ENCODE measurements at places on chromosomes 3 and 15.

- no peak for DNase-seq
Observed at GRCh38 chr3:147410526-147411237, 1.5 kb downstream of the ZIC1 start.

- no peak for DNase-seq
Observed at GRCh38 chr15:43966646-43967045, 139.8 kb downstream of the WDR76 start.

DNA sequence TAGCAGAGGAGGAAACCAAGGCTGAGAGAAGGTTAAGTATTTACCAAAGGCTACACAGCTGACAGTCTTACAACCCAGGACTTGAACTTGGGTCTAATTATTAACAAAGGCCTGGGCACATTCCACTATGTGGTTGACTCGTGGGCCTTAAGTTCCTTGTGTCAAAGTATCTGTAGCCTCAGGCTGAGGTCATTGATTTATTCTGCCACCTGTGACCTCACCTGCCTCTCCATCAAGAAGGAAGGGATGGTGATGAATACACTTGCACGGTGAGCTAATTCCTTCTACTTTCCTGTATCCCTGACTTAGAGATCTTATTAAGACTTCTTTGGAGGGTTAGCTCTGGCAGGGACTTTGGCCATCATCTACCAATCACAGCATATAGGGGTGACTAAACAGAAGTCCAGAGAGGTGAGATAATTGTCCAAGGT is 19.9 kb upstream of the LRRC58 start:
- no peak for DNase-seq

DNA sequence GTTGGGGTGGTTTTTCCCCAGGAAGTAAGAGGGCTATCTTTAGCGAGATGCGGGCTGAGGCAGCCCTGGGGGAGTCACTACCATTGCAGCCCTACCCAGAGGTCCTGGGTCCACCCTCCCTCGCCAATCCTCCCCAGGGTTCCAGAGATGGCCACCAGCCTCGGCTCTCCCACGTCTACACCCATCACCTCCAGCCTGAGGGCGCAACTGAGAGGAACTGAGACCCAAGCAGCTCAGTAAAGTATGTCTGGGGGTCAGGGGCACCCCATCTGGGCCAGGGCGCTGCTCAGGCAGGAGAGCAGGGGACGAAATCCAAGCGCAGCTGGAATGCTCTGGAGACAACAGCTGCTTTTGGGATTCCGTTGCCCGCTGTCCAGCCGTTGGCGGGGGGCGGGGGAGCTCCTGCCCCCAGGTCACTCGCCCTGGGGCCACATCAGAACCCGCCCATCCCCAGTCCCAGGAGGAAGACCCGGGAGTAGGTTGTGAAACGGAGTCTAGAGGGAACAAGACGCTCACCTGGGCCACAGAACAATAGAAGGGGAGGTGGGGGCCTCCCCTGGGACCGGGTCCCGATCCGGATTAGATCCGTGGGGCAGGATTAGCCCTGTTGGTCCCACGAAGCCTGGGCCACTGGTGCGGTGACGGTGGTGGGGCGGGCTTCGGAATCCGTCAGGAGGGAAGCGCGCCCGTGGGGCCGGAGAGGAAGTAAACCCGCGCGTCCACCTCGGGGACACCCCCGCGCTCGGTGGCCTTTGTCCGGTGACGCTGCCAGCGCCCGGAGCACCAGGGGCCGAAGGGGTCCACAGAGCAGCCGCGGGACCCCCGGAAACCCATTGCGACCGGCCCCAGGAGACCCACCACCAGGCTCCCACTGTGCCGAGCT is 1.4 kb upstream of the NDUFAF3 start:
- no peak for DNase-seq

DNA sequence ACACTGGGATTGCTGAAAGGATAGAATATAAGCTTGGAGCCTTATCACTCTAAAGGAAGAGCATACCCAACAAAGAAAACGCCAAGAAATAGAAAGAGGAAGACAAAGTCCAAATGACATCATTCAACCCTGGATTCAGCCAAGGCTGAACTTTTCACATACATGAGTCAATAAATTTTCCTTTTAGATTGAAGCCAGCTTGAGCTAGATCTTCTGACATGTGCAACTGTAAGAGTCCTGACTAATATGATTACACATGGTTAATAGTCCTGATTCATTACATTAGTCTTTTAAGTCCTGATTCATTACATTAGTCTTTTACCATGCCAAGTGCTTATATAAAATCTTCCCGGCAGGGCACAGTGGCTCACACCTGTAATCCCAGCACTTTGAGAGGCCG is 13.6 kb upstream of the DENND6A start:
- no peak for DNase-seq

DNA sequence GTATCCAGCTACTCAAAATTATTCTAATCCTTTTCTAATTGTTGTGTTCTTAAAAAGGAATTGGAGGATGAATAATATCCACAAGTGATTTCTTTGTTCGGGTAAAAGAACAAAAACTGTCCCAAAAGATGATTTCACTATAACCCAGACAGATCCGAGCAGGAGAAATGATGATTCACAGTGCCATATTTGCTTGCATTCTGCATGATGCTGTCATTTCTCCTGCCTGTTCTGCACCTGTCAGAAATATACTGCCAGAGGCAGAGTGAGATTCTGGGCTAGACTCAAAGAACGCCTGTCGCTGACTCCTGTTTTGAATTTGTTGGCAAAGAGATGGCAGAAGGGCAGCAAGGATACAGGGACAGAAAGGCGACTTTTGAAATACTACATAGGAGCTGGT is 34.7 kb upstream of the SLC24A5 start:
- DNase-seq, result no peak

GRCh38 chr15:62869116-62869515 is 173.4 kb upstream of the TPM1 start:
- no peak for DNase-seq

DNA sequence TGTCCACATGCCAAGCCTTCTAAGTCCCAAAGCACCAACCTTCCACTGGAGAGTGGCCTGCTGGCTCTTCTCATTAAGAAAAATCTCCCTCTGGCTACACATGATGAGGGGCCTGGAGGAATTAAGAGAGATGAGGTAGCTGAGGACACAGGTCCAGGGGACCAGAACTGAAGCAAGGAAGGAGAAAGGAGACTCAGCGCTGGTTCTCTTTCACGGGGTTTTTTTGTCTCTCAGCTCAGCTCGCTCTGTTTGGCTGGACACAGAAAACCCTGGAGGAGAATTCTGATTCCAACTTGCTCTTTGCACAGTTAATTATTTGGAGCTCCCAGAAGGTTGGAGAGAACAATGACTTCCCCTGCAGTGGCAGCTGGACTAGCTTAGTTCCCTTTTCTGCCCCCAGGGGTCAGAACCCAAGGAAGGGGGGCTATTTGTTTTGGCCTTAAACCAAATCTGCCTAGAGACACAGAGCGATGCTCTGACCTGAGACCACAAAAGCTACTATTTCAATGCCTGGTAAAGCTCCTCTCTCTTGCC is 507.6 kb downstream of the FHIT start:
- DNase-seq, result no peak

DNA sequence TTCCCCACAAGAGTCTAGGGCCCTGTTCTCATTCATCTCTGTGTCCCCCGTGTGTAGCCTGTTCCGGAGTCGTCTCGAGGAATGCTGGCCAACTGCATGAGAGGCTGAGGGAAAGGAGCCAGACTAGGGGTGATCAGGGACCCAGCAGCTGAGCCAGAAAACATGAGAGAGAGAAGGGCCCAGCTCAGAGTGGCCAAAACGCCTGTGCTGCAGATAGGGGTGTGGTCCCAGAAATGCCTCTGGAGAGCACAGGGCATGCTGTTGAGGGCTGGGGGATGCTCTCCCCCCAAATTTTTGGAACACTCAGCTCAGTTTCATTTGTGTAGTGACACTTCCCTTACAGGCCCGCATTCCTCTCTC is 14.1 kb downstream of the CYP1A2 start:
- DNase-seq, result no peak

- no peak for DNase-seq
Observed at GRCh38 chr15:60408463-60408981, 10.7 kb upstream of the ANXA2 start.

- DNase-seq, result no peak
Observed at GRCh38 chr3:197204736-197205135, 93.7 kb downstream of the DLG1 start.

DNA sequence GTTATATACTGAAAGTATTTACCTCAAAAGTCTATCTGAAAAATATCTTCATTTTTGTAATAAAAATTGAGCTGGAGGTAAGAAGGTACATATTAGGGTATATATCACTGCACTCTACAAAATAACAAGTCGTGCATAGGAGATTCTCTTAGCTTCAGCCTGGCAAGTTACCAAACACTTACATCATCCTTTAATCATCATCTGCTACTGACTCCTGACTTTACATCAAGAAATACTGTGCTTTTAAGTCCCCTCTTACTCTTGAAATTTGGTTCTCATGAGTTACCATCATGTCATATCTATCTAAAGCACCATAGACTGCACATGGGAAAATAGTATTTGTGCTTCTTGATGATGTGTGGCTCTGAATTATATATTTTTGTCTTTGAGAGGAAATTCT is 50.8 kb downstream of the LYSMD4 start:
- no peak for DNase-seq

DNA sequence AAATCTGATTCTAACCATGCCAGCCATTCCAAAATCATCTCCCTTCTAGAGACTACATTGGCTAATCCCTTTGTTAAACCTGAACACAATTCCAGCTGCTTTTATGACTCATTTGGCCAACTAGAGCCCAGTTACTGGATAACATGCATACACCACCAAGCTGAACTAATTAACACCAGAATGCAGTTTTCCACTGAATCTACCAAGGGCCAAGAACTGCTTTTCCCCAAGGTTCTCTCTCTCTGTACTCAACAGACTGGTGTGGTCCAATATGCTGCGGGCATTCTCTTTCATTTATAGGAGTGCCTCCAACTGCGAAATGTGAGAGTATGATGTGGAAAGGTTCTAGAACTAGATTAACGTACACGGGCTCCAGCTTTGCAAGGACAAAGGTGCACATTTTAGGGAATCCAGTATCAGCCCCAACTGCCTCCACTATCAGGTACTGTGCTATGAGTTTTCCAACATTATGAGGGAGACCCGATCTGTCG is 1.5 kb downstream of the CHSY1 start:
- no peak for DNase-seq

- DNase-seq, result no peak
Observed at GRCh38 chr15:78249131-78249530, 14.8 kb upstream of the ACSBG1 start.

- DNase-seq, result no peak
Observed at GRCh38 chr3:42572278-42572677, 9.5 kb downstream of the SEC22C start.

- no peak for DNase-seq
Observed at GRCh38 chr3:14565868-14566588, 25.9 kb upstream of the GRIP2 start.

- no peak for DNase-seq
Observed at GRCh38 chr3:133112666-133113065, 74.5 kb downstream of the TMEM108 start.

GRCh38 chr3:170606675-170607074 is 20.8 kb upstream of the SLC7A14 start:
- DNase-seq, result no peak

DNA sequence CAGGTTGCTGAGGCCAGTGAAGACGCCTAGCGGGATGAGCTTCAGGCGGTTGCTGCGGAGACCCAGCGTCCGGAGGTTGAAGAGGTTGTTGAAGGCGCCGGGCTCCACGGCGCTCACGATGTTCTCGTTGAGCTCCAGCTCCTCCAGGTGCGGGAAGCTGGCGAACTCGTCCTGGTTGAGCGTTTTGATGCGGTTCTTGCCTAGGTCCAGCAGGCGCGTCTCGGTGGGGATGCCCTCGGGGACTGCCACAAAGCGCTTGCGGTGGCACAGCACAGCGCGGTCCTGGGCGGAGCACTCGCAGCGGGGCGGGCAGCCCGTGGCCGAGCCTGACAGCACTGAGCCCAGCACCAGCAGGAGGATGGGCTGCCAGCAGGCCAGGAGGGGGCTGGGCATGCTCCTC is 17.2 kb downstream of the LINGO1 start:
- no peak for DNase-seq

GRCh38 chr3:100647171-100647570 is 37.8 kb downstream of the ADGRG7 start:
- DNase-seq, result no peak
